ENCODE measurements at places on chromosomes 6 and 20.

DNA sequence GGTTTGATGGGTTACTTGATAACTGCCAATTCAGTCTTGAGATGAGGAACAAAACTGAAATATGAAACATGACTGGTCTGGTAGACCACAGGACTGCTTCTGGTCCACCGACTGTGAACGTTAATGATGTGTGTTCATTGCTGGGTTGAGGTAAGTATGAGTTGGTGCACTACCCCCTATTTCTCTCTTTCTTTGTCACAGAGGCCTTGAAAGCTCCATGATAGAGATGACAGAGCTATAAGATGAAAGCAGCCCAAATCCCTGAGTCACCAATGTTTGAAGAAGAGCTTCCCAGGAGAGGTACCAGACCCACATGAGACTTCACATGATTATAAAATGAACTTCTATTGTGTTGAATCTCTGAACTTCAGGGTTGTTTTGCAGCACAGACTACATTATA, 555.5 kb downstream of the PTPRT start:
- no peak for DNase-seq

- no peak for DNase-seq
Observed at GRCh38 chr20:41040855-41041254, 12.2 kb downstream of the TOP1 start.

- peak; percentile 73 for DNase-seq
Observed at GRCh38 chr6:32941214-32941768, 463 bp upstream of the HLA-DMB start.

DNA sequence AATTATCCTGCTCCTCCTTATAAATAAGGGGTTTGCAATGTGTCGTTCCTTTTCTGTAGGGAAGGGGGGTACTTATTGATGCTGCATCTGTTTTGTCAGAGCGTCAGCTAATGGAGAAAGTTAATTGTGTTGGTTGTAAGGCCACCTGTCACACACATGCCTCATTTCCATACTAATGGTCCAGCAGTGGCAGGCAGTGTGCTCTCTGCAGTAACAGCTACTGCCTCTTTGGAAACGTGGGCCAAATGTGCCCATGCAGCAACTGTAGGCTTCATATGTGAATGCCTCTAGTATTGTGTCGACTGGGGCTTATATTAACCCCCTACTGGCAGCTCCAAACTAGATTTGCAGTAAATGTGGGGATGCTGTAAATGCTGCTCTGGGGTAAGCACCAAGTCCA, 56.3 kb upstream of the OLIG3 start:
- no peak for DNase-seq

GRCh38 chr6:157529654-157530039, 148.7 kb downstream of the ZDHHC14 start:
- no peak for DNase-seq

- DNase-seq: peak; percentile 30
Observed at GRCh38 chr6:15247500-15248450, 1.9 kb downstream of the JARID2 start.

GRCh38 chr6:25270559-25270958, 8.6 kb upstream of the CARMIL1 start:
- no peak for DNase-seq

DNA sequence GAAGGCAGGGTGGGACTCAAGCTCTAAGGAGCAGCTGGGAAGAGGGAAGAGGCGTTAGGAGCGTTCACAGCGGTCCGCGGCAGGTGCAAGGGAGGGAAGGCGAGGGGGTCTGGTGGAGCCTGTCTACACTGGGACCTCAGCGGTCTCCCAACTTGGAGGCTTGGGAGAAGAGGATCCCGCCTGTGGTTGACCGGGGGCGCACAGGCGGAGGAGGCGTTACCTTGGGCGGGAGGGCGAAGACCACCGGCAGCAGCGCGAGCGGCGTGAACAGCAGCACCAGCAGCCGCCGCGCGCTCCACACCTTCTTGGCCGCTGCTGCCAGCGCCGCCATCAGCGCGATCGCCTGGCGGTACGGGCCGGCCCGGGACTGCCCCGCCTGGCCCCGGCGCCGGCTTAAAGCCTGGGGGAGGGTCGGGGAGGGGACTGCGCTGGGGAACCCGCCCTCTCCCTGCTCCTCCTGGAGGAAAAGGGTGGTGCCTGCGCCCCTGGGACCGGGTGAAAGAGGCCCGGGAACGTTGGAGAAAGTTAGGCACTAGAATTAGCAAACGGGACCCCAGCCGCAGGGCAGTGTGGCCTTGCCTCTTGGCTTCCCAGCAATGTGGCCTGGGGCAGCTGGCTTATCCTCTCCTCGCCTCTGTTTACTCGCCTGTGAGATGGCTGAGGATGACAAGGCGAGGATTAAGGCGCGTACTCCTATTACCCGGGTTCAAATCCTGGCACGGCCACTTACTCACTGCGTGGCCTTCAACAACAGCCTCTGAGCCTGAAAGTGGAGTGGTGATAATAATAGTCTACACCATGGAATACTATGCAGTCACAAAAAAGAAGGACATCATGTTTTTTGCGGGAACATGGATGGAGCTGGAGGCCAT, at the start of gene SLC13A3:
Gene SLC13A3 (minus strand): TSS at position 369 of the 872 bp plus-strand sequence. CDS start 38 bp downstream, at position 331.
- no peak for DNase-seq

GRCh38 chr20:32321390-32321789, 36.7 kb upstream of the ASXL1 start:
- no peak for DNase-seq

- DNase-seq: no peak
Observed at GRCh38 chr6:7546020-7546369, 4.5 kb downstream of the DSP start.

DNA sequence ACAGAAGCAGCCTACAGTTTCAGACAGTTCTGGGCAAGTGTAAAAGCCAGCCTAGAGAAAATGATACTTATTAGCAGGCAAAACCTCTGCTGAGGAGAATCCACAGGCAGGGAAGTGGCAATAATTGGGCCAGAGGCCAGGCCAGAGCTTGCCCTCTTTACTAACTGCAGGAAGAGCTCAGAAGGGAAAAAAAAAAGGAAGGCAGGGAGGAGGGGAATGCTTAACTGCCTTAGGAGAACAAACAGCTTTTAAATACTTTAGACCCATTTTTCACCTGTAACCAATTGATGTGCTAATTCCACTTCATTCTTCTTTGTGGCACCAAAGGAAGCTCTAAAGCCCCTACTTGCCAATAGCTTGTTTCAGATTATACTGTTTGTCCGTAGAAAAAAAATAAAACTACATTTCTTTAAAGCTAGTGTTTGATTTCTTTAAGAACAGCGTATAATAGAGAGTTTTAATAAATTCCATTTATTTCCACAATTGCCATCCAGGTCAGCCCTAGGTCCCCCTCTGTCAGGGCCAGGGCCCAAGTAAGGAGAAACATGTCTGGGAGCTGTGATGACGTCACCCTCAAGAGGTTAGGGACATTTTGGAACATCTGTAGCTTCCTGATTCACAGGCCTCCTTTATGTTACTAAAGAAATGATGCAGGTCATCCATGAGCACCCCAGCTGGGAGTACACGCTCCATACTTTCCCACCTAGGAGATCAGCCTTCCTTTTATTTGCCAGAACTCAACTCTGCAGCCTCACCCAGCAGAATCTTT, 384.3 kb downstream of the CDC5L start:
- no peak for DNase-seq

- DNase-seq: no peak
Observed at GRCh38 chr6:13001927-13002326, 285.4 kb downstream of the PHACTR1 start.

DNA sequence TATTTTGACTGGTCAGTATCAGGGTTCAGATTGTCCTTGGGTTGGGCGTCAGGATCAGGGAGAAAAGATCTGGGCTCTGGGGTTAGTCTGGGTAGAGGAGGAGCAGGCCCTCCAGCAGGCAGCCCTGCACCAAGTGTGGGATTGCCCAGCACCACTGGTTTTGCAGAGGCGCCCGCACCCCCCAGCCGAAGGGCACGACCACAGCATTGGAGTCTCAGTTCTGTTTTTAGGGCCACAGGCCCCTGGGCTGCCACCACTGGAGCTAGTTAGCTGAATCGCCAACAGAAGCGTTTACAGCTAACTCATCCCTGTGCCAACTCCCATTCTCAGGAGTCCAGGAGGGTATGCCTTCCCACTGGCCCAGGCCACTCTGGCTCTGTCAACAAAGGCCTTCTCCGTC, 84.2 kb downstream of the TCP11 start:
- no peak for DNase-seq

DNA sequence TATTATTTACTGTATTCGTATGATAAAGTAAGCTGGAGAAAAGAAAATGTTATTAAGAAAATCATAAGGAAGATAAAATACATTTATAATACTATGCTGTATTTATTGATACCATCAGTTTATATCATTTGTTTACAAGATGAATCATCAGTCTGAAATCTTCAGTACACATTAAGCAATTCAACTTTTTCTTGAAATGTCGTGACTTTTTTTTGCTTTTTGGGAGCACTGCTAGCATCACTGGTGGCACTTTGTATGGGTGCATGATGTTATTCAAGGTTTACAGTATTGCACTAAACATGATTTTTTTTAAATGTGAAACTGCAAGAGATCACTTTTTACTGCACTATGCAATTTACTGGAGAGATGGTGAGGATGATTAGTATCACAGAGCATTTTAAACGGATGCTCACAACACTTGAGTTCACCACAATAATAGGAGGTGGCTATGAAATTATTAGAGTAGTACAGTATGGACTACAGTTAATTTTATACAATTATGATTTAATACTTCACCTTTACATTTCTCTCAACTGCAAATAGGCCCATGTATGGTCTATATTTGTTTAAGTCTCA, 85.9 kb downstream of the SNAP25 start:
- no peak for DNase-seq

GRCh38 chr6:2733324-2733723, 17.4 kb downstream of the MYLK4 start:
- peak; percentile 47 for DNase-seq

- DNase-seq: no peak
Observed at GRCh38 chr6:5762561-5762968, 244.2 kb downstream of the NRN1 start.

DNA sequence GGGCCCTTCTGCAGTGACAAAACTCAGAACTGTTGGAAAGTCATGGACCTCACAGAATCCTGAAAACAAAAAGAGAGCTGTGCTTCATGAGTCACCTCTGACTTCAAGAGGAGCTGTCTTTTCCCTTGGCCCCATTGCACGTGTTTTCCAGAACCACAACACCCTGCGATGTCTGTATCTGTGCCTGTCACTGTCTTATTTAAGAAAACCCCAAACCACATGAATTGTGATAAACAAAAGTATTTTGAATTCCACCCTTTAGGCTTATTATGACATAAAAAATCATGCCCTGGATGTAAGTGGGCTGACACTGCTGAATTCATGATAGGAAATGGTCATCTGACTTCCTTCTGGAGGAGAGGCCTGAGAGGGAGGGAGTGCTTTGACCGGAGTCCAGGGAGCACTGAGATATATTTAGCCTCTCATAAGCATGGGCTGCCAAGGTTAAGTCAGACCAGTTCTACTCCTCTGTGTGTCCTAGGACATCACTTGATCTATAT, 96.4 kb upstream of the DUSP22 start:
- peak; percentile 39 for DNase-seq

GRCh38 chr6:158284007-158284875, 28.0 kb upstream of the TULP4 start:
- peak; percentile 42 for DNase-seq

DNA sequence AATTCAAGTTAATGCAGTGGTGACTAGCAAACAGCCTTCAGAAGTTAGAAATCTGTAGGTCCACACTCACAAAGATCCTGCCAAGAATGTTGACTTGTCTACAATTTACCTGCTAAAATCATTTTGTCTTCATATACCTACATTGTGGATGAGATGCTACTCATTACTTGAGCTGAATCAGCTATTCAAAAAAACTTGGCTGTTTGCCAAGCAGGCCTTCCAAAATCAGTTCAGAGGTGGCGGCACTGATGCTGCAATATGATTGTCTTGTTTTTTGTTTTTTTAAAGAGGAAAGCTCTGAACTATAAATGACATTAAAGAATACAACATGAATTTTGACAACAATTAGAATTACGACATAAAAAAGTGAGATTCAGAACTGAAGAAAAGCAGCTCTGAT, 354.7 kb upstream of the KHDRBS2 start:
- no peak for DNase-seq

GRCh38 chr20:2663364-2663886, 591 bp downstream of the IDH3B start:
- DNase-seq: no peak

DNA sequence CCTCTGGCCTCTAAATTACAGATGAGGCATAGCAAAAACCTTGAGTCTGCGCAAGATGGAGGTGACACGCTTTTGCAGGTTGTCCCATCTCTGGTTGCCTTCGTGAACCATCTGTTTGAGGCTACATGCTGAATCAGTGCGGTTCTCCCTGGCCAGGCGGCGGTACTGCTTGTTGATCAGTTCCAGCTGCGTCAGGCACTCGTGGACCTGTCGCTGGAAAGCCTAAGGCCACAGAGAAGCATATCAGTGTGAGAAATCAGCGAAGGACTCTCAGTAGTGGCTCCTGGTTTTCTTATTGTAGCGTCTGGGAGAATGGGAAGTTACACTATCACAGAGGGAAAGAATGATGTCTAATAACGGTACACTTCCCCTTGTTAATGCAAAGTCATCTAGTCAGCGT, 344.4 kb downstream of the ESR1 start:
- no peak for DNase-seq

DNA sequence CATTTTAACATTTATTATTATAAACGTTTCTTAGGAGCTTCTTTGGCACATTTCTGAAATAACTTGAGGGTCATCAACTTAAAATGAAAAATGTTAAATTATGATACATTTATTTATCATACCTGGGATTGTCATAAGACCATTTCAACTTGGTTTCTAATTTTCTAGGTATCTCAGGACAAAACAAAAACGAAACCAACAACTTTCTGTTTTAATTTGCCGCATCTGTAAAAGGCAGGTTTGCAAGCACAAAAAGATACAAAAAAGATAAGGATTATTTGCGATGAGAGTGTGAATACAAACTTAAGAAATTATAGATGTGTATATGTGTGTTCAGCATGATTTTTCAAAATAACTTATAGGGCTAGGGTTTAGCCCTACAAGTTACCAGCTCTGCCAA, 395.0 kb upstream of the RUNX2 start:
- peak; percentile 62 for DNase-seq

GRCh38 chr6:162251257-162251656, 476.3 kb downstream of the PRKN start:
- DNase-seq: no peak
